ENCODE measurements at places on chromosomes 5 and 9. TPM values are rescaled to one million over a fixed set of nuclear protein-coding genes. Genes with fewer than 3 reads are reported as not detected.

DNA sequence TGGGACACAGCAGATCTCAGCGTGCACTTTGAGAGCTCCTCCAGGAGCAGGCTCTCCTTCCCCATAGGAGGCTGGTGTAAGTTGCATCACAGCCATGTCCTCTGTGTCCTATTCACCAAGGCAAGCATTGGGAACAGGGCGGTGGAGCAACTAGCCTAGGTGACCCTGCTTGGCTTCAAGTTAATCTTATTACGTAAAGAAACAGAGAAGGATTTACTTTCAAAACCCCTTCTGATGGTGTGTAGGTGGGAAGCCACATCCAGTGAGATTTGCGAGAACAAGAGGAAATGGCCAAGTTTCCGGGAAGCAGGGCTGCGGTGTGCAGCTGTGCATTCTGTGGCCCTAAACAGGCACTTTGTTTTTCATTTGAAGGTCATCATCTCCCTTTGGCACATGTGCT lies 80.2 kb downstream of the TRIO start:
- no peak for DNase-seq

DNA sequence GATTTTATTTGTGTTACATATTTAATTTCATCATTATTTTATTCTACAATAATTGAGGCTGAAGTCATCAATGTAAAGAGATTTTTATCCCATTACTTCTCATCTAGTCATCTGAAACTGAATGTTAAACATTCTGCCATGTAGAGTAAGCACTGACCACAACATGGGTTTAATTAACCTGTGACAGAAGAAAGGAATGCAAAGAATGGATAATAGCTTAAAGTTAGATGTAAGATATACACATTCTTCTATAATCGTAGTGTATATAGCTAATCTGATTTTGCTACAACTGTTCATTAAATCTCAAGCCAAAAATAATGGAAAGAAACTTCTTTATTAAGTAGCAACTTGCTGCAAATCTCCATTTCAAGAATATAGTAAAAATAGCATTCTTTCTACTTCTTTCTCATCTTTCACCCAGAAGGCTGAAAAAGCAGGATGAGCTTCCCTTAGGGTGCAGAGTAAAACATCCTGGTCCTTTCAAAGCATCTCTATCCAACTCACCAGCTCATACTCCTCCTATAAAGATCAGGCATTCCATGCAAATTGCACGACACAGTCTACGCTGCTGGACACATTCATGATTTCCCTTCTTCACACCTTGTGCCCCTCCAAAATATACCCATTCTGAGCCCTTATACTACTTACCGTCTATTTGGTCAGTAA lies 115.2 kb downstream of the EFNA5 start:
- no peak for DNase-seq

- peak; percentile 65 for DNase-seq
Measured at GRCh38 chr5:111223787-111224560, at the start of gene CAMK4. Gene CAMK4, plus strand, starts transcription at chr5:111224384. Its CDS starts 100 bp downstream, at chr5:111224484.

LPAR1 gene
- total RNA-seq: not detected

SLC35A4 gene
- 44.0 TPM for total RNA-seq

Data from B cell (primary cell).